Fibroblast of skin of left quadriceps (primary cell): ENCODE measurements at places on chromosomes 11 and 22.

DNA sequence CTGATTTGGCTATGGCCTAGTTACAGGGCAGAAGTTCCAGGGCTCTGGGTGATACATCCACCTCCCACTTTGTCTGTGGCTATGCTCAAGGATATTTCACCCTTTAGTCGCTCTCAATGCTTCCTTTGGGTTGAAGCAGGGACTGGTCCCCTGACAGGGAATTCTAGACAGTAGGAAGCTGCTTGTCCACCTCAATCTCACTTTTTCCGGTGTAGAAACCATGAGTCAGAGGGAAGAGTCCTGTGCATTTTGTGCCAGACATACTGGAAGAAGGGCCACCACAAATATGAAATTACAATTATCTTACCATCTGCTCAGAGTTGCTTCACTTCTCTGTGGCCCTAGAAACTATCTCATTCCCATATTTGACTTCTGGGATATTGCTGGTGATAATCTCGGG lies 413.7 kb upstream of the FAT3 start:
- DNase-seq, result no peak

DNA sequence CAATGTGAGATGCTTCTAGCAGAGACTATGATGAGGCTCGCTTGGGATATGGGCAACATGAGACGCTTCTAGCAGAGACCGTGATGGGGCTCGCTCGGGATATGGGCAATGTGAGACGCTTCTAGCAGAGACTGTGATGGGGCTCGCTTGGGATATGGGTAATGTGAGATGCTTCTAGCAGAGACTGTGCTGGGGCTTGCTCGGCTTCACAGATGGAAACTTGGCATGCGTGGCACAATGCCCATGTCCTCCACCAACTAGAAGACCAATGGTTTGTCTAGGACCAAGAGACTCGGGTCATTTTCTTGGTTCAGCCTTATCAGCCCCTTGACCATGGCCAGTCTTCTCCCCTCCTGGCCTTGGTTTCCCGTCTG lies 7.1 kb downstream of the MYEOV start:
- DNase-seq, result no peak

GRCh38 chr22:47310601-47311000 lies 548.2 kb downstream of the TBC1D22A start:
- no peak for DNase-seq

GRCh38 chr11:27233654-27234042 lies 129.4 kb downstream of the CCDC34 start:
- DNase-seq, result no peak

GRCh38 chr11:269146-269890 lies 8.9 kb upstream of the NLRP6 start:
- no peak for DNase-seq

- DNase-seq, result no peak
Observed at GRCh38 chr11:106627694-106628093, 390.6 kb downstream of the GUCY1A2 start.

- DNase-seq, result no peak
Observed at GRCh38 chr11:131066551-131066950, 150.3 kb upstream of the SNX19 start.

- DNase-seq, result no peak
Observed at GRCh38 chr22:42116848-42117424, 13.7 kb downstream of the CYP2D6 start.

GRCh38 chr22:46455446-46455845 lies 82.0 kb downstream of the CELSR1 start:
- no peak for DNase-seq

GRCh38 chr22:47804281-47804680 lies 1041.8 kb downstream of the TBC1D22A start:
- no peak for DNase-seq

DNA sequence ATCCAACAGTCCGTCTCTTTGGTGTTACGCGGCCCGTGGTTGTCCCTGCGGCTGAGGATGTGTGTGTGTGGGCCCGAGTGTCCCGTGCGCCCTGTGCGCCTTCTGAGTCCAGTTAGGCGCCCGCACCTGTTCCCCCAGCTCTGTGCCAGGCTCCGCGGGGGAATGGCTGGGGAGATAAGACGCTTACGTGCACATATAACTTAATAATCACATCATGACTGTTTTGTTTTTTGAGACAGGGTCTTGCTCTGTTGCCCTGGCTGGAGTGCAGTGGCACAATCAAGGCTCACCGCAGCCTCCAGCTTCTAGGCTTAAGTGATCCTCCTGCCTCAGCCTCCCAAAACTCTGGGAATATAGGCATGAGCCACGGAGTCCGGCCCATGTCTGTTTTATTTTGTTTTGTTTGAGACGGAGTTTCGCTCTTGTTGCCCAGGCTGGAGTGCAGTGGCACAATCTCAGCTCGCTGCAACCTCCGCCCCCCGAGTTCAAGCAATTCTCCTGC lies 817 bp downstream of the ARL2 start:
- no peak for DNase-seq

DNA sequence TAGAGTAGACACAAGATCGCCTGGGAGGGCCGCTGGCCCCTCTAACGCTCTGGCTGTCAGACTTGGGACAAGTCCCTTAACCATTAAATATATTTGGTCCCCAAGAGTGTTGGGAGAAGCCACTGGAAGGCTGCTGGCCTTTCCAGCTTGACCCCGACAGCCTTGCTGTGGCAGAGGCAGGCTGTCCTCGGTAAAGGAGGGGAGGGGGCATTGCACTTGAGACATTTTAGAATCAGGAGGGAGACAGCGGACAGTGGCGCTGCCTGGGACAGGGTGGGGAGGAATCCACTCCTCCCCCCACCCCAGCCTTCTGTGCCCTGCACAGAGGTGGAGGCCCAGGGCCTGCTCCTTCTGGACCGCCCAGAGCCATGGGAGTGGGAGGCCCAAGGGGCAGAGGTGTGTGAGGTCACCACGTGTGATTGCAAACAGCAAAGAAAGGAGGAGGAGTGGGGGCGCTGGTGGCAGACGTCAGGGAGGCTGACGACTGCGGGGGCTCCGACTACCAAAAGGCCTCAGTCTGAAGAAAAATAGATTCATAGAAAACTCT lies 28.9 kb downstream of the APOL1 start:
- DNase-seq, result no peak

DNA sequence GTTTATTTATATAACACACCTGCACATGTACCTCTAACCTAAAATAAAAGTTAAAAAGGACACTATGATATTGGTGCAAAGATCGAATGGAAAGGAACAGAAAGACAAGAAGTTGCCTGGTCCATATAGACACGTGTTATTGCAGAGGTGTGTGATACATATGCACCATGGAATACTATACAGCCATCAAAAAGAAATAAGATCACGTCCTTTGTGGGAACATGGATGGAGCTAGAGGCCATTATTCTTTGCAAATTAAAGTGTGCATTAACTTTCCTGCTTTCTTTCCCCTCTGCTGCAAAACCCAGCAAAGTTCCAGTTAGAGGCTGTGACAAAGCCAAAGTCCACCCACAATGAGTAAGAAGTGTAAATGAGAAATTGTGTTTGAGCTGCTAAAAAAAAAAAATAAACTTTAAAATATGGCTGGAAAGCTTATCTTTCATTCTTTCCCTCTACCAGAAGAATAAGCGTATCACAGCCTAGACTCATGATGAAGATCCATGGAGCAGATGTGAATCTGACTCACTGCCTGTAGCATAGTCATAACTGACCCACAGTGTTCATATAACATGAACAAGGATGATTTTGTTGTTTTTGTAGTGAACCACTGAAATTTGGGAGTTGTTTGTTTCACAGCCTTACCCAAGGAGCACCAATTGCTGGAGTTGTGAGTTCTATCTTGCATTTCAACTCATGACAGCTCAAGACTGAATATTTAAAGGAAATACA lies 9.6 kb downstream of the OR52K1 start:
- DNase-seq, result no peak

DNA sequence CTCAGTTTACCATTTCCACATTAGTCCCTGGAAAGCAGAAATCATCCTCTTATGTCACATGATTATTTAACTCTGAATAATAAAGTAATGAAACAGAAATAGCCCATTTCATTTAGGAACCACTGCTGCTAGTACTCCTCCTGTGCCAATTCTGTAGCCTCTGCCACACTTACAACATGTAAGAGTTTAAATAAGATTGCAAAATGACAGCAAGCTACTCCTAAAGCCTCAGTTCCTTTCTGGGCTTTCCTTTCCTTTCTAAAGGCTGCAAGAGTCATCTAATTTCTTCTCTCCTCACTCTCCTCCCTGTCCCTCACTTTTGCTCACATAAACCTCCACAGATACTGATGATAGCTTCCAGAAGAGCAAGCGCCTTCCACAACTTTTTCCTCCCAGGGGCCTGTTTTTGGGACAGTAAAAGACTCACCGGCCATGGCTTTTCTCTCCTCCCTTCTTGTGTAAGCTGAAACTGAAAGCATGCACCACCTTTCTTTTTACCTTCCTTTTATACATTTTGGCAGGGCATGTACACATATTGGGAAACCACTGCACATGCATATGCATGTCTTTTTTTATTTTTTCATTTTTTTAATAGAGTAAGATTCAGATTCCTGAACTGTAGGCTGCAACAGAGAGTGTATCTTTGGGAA lies 38.5 kb downstream of the CARD18 start:
- no peak for DNase-seq

GRCh38 chr22:50731811-50732624 lies 6.0 kb upstream of the ACR start:
- DNase-seq, result no peak

DNA sequence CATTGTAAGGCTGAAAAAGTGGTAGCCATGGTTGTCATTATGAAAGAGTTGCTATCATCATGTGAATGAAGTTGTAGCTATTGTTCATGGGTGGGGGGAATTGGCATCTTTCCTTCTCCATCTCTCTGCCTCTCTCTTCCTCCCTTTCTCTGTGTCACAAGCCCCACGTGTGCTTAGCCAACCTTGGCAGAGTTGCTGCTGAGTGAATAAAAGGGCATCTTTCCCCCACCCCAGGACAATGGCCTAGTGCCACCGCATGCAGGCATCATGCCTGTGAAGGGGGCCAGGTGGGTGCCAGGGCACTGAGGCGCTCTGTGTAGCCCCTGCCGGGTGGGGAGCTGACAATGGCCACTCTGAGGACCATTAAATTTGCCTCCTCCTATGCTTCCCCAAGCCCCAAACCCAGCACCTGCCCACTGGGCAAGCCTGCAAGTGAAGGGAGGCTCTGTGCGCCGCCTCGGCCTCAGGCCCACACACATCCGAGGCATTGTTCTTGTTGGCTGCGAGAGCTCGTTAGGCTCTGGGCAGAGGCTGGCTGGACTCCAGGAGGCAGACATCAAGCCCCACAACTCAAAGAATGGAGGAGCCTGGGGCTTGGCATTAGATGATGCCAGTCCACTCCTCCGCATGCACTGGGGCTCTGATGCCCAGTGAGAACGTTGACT lies 103.9 kb downstream of the SEZ6L start:
- no peak for DNase-seq

- peak; percentile 95 for DNase-seq
Observed at GRCh38 chr11:12086271-12087074, 23.9 kb upstream of the MICAL2 start.

- DNase-seq, result no peak
Observed at GRCh38 chr11:105648762-105649161, 38.9 kb downstream of the GRIA4 start.

GRCh38 chr11:45477588-45477987 lies 187.8 kb downstream of the CHST1 start:
- no peak for DNase-seq

DNA sequence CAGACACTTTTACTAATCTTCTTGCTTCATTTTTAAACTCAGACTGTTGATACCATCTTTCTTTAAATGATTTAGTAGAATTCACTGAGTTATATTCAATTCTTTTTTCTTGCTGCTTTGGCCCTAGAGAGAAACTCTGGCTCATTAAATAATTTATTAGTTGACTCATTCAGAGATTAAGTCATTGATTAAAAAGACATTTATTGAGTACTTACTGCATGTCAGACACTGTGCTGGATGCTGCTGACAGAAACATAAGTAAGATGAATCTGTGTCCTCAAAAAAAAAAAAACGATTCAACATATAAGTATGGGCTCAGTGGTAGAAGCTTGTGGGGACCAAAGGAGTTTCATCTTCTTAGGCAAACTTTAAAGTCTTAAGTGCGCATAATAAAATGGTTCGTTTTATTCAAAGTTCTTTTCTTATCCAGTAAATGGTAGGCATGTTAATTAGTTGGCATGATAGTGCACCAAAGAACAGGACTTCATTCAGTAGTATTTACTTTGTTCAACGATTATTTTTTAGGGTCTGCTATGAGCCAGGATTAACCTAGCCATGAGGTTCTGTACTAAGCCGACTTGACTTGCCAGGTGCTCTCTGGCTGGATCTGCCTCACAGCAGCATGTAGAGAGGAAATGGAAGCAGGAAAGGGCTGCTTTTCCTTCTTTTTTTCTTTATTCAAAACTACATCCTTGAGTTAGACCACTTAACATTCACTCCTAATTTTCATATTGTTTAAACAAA lies 281.0 kb upstream of the CTSC start:
- no peak for DNase-seq

- peak; percentile 37 for DNase-seq
Observed at GRCh38 chr11:93059117-93059957, 89.9 kb downstream of the MTNR1B start.

- DNase-seq, result no peak
Observed at GRCh38 chr22:25143156-25144076, 56.2 kb upstream of the CRYBB3 start.

DNA sequence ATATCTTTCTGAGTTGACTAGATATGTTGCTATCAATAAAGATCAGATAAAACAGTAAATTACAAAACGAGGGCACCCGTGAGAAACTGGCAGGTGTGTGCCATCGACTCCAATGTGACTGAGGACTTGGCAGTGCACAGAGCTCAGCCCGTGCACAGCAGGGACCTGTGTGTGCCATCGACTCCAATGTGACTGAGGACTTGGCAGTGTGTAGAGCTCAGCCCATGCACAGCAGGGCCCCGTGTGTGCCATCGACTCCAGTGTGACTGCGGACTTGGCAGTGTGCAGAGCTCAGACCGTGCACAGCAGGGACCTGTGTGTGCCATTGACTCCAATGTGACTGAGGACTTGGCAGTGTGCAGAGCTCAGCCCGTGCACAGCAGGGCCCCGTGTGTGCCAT lies 347.2 kb upstream of the B3GAT1 start:
- DNase-seq, result no peak

DNA sequence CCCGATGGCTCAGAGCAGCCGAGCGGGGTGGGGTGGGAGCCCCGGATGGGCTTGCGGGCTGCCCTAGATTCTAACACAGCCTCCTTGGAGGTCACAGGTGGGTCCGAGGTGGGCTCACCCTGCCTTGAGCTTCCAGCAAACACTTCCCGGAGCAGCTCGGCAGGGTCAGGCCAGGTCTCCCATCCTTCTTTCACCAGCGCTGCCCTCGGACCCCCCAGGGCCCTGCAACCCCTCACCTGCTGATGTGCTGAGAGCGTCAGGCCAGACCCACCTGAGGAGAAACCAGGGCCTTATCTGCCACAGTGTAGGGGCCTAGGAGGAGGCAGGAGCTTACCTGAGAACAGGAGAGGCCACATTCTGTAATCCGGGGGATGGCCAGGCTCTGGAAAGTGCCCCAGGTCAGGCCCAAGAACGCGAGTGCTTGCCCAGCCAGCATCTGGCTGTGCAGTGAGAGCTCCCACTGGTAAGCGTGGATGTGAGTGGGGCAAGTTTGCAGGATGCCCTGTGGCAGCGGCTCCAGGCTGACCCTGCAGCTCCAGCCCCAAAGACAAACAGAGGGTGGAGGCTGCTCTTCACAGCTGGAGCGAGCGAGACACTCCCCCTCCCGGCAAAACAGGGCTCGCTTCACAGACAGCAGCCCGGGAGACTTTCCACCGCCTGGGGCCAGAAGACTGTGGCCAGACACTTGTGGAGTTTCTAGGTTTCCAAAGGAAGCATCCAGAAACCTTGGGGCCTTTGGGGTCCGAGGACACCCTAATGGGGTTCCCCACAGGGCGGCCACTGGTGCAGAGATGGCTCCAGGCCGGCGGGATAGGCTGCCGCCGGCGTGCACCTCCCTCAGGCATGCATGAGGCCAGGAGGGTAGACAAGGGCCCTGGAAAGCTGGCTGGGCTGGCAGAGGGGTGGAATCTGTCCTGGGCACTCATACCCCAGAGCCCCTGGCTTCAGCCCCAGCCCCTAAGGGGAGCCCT lies at the start of gene IL17REL:
Gene IL17REL, minus strand, starts transcription at position 555 of the 971 bp plus-strand sequence. Its CDS starts 119 bp downstream, at position 436.
- DNase-seq, result no peak
